ENCODE measurements at places on chromosomes 12 and 14.

DNA sequence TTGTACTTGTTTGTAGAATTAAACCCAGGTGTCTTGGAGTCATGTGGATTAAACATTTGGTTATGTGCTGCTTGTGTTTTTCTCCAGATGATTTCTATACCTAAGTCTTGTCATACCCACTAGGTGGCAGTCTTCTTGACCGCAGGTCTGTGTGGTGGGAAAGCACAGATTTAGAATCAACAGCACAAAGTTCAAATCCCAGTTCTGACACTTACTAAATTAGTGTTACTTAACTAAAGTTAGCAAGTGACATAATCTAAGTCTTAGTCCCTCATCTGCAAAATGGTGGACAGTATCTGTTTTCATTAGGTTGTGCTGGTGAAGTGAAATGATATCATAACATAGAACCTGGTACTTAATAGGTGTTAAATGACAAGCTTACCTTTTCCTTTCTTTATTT, 151.0 kb upstream of the ARHGAP5 start:
- no peak for DNase-seq

- DNase-seq, result no peak
These were observed 82.6 kb downstream of the ERC1 start for GRCh38 chr12:1073652-1074051.

DNA sequence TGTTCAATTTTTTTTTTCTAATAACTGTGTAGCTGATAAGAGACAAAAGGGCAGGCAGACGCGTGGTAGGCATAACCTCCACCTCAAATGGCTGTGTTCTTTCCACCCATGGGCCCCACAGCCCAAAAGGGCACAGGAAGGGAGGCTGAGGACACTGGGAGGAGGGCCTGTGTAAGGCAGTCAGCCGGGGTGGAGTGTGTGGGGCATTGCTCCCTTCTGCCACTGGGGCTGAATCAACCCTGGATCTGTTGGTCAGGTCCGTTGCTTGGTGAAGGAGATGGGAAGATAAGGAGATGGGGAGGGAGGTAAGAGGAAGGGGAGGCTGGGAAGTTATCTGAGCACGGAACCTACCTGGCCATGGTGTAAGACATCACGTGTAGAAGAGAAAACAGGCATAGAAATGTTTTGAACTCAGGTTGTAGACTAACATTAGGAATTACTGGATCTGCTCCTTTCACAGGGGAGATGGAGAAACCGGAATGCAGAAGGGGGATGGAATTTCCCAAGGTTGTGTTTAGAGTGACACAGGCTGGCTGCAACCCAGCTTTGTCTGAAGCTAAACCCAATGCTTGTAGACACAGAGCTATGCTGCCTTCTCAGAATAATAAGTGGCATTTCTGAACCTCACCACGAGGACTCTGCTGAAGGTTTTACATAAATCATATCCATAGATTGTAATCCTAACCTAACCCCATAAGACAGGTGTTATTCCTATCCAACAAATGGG, 138.5 kb upstream of the NOS1 start:
- no peak for DNase-seq

- no peak for DNase-seq
These were observed 16.1 kb upstream of the GNG2 start for GRCh38 chr14:51844081-51844881.

DNA sequence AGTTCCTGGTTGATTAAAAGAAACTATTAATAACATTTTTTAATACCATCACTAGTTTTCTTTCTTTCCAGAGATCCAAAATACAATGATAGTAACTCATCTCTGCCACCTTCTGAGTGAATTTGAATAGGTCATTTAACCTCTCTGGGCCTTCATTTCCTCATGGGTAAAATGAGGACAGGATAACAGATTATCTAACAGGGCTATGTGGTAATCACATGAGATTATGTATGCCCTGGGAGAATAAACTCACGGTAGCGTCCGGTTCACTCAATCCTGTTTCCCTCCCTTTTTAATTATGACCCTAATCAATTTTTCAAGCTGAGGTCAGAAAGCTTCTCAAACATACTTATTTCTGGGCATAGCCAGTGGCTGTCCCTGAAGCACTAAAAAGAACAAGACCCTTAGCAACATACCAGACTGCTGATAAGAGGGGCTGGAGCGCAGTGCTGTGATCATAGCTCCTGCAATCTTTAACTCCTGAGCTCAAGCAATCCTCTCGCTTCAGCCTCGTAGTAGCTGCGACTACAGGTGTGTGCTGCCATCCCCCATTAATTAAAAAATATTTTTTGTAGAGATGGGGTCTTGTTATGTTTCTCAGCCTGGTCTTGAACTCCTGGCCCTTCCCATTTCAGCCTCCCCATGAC, 24.2 kb downstream of the ATXN2 start:
- no peak for DNase-seq

DNA sequence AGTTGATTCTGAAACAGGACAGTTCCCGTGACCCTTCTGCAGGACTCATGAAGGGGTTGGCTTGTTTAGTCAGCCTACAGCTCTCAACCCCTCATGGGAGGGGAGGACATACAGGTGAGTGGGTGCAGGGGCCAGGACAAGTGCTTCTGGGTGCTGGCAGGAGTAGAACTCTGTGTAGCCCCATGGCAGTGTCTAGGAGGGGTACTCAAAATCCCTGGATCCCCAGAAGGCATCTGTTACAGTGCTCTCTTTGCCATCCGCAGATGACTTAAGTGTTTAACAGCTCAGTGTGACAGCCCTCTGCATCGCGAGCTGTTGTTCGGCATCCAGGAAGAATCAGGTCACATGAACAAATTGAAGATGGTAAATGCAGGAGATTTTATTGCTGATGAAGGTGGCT, 91.0 kb downstream of the PIK3C2G start:
- no peak for DNase-seq

DNA sequence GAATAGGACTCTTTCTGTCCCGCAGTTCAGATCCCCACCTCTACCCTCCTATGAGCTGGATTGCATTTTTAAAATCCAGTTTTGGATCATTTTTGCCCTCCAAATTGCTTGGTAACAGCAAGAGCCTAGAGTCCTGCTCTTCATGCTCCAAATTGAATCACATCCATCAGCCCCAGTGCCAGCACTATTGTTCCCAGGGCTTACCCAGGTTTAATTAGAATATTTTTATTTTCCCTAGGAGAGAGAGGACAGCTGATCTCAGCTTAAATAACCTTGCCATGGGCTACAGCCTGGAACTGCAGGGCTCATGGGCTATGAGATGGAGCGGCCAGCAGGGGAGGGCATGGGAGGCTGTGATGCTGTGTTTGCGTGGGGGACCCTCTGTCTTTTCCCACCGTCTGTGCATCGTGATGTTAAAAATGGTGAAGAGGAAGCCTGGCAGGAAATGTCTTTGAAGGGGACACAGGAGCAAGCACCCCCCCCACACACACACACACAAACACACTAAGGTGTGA, 59.4 kb upstream of the WSCD2 start:
- no peak for DNase-seq

GRCh38 chr14:70658899-70659298, 17.2 kb downstream of the TTC9 start:
- no peak for DNase-seq
